ENCODE measurements at places on chromosomes 3 and 15.
A peak's percentile ranks its signal among the peaks of the same experiment; 100 is the strongest.

DNA sequence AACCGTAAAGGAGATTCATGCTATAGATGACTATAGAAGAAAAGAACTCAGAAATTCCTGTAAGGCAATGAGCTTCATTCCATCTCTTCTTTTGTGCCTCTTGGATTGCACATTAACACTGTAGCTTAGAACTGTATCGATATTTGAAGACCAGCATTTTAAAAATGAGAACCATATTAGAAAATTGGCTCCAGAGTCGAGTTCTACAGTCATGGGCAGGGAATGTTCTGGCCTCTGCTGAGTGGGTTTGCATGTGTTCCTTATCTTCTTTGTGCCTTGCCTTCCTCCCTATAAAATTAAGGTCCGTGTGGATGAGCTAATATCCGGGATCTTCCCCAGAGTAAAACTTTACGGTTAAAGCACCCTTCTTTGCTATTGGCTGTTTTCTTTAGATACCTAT, 77.4 kb upstream of the PLCL2 start:
- DNase-seq: no peak

DNA sequence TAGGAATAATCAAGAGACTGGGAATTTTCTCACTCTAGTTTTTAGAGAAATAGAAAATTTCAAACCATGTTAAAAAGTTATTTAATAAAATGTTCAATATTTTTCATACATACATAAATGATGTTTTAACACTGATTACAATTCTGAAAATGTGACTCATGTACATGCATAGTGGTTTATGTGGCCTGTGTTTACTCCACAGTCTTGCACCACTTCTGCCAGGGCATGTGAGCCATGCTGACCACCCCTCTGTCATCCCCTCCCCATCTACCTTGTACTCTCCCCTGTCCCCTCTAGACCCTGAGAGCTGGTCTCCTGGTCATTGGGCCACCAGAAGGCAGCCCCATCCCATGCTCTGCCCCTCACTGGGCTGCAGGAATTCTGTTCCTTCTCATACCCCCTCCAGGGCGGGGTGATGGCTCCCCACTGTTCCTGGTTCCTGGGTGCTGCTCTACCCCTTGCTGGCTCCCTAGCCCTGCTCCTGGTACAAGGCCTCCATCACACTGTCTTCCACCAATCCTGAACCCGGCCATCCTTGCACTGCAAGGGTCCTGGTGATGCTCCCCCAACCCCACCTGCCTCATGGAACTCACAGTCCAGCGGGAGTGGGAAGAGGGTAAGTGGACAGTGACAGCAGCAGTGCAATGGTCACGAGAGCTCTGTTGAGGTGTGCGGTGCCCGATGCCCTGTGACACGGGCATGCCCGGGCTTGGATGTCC, 24.2 kb upstream of the SLC41A3 start:
- DNase-seq: no peak

GRCh38 chr15:89457086-89457485, 39.3 kb downstream of the RHCG start:
- peak; percentile 62 for DNase-seq

GRCh38 chr3:15750879-15751278, 46.9 kb downstream of the ANKRD28 start:
- no peak for DNase-seq

DNA sequence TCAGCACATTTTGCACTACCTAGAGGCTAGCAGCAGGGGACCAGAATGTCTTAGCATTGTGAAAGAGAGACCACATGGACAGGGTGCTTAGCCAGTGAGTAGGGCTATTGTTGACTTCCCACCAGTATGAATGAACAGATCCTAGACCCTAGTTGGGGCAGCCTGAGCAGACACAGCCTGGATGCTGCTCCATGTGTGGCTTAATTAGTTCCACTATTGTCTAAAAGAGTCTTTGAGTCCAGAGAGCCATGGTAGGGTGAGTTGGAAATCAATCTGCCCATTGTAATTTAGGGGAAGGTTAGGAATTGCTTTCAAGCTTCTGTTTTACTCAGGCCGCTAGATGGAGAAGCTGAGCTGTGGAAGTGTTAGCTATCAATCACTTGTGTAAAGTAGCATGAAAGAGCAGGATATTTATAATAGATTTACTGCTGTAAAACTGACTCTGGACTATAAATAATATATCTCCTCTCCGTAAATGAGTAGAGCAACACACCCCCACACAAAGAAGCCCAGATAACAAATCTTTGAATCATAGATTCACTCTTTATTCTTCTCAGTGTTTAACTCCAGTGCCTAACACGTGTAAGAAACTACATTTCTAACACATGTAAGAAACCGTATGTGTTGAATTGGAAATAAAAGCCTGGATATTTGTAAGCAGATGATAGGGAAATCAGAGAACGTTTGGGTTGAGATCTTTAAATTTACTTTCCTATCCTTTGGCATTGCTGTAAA, 4.1 kb upstream of the GCSAM start:
- peak; percentile 87 for DNase-seq

DNA sequence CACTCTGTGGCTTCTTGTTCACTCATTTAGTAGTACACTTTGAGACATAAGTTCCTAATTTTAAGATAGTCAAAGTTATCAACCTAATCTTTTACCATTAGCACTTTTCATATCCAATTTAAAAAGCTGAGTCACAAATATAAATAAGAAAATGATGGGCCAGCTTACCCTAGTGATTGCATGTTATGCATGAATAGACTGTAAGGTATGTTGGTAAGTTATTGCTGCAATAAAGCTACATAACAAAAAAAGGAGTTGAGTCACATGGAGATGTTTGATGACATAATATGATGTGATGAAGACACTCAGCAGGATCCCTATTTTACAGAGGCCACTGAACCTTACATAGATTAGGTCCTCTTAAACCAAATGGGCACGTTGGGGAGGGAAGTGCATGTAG, 161.3 kb downstream of the OCA2 start:
- DNase-seq: no peak

- DNase-seq: no peak
Observed at GRCh38 chr3:101325393-101326134, 5.2 kb upstream of the IMPG2 start.

DNA sequence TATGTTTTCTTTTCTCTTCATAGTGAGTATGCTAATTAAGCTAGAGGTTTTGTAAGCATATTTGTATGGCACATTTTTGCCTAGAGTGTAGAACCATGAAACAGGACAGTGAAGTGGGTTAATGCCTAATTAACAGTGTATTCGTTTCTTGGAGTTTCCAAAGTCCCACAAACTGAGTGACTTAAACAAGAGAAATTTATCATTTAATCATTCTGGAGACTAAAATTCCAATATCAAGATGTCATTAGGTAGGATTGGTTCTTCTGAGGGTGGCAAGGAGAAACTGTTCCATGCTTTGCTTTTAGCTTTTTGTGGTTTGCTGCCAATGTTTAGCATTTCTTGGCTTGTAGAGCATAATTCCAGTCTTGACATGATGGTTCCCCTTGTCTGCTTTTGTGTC, 734.2 kb downstream of the NAALADL2 start:
- no peak for DNase-seq

- peak; percentile 80 for DNase-seq
Observed at GRCh38 chr15:51726302-51727073, 11.0 kb downstream of the LYSMD2 start.

- no peak for DNase-seq
Observed at GRCh38 chr15:99257107-99257750, 5.9 kb downstream of the LRRC28 start.

DNA sequence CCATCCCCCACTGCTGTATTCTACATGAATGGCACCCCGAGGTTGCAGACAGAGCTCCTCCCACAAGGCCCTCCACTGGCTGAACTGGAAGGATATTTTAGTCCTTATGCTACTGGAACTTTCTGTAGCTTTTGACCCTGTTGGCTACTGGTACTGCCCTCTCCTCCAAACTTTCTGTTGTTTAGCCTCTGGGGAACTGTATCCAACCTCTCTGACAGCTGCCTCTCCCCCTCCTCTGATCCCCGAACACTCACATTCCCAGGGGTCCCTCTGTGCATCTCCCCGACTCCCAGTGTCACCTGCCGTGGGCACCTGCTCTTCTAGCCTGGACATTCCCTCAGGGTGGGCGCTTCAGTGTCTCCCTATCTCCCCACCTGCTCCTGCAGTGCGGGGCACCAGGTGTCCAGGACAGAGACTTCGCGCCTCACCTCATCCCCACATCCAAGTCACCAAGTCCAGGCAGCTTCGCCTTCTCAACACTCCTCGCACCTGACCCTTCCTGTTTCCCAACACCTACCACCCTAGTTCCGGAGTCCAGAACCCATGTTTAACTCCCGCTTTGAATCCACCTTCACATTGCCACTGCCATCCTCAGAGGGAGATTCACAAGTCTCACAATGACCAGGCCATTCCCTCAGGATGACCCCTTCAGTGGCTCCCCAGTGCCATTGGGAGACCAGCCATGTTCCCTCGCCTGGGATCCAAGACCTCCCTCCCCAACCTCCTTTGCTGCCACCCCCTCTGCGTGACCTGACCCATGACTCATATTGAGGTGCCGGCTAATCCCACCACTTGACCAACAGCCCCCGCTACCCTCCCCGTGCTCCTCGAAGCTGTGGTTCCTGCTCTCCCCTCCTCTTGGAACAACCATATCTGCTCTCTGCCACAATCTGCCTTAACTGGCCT, 34.2 kb downstream of the BDH1 start:
- no peak for DNase-seq

Data from GM12865 (cell line).